H9 (cell line): ENCODE measurements at places on chromosomes 6 and 20.
A peak's percentile ranks its signal among the peaks of the same experiment; 100 is the strongest.

- DNase-seq, result no peak
Observed at GRCh38 chr6:148212366-148212765, 130.3 kb upstream of the SASH1 start.

DNA sequence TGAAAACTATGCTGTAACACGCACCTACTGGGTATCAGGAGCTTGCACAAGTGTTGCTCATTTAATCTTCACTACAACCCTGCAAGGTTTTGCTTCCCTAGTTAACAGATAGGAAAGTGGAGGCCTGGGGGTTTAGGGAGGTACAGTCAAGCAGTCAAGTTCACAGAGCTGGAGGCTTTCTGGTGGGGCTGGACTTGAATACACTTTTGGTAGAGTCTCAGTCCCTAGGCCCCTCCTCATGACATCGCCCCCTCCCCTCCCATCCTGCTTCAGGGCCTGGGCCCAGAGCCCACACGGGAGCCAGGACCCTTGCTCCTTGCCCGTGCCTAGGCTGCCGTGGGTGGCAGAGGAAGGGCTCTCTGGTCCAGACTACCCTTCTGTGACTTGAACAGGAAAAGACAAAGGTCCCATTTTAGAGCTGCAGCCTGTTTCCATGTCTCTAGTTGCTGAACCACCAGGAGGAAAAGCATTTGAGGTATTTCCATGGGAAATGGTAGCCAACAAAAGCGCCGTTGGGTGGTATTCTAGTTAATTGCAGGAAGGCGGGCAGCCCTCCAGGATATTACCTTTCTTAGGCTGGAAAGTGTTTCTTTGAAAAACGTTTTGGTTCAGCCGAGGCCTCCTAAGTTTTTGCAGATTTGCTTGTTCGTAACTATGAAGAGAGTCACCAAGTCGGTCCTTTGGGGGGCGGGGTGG is 84.9 kb downstream of the CDC5L start:
- DNase-seq, result peak; percentile 55

DNA sequence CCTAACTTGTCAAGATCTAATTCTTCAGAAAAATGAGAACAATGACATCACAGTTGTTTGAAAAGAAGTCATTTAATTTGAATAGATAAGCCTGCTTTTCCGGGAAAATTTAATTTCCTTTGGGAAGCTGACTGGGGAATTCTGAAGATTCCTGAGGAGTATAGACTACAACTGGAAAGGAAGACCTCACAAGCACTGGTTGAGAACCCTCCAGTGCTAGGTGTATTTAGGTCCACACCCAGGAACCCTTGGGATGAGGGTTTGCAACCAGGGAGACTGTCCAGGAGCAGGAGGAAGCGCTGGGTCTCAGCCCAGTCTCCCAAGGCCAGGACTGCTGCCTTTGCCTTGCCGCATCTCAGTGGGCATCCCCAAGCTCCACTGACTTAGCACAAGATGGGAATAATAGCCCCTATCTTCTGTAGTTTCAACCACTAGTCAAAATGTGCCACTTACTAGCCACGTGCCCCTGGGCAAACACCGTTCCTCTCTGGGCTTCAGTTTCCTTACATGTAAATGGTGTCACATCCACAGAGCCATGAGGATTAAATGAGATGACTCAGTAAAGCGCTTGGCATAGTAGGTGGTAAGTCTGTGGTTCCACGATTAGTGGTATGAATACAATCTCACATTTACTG is 6.9 kb upstream of the CD93 start:
- no peak for DNase-seq

DNA sequence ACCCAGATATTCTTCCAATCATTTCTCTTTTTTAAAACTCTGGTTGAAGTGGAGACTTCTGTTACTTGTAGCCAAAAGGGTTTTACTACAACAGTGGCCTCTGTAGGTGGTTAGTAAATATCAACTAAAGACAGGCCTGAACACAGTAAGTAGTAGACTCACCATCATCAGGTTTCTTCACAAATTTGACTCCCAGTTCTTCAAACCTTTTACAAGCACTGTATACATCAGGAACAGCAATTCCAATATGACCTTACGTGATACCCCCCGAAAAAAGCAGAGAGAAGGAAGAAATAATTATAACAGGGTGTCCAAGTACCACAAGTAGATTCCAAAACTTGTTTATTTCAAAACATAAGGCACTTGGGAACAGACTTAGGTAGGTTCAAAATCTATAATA is 21.1 kb downstream of the GLO1 start:
- DNase-seq, result no peak

GRCh38 chr6:37492236-37492972 is 7.3 kb downstream of the CCDC167 start:
- no peak for DNase-seq

DNA sequence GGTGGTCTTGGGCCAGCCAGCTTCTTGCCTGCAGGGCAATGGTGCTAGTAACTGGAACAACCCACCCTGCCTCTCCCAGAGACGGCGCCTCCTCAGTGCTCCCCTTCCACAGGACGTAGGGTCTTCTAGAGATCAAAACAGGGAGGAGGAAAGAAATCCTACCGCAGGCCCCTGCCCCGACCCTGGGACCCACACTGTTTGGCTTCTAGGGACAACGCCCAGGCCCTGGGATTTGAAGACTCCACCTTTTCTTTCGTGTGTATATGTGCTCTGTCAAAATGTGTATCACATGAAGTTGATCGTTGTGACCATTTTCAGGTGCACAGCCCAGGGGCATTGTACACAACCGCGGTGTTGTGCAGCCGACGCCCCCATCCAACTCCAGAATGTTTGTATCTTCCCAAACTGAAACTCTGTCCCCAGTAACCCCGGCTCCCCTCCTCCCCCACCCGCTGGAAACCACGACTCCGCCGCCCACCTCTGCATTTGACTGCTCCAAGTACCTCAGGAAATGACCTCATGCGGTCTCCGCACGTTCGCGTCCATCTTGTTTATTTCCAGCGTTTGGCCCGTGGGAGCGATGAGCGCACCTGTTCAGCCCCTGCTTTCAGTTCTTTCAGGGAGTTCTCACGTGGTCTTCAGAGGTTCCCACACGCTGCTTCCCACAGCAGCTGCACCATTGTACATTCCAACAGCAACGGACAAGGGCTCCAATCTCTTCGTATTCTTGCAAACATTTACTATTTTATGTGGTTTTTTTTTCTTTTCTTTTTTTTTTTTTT is 3.4 kb upstream of the BHLHE23 start:
- DNase-seq, result no peak

- DNase-seq, result no peak
Observed at GRCh38 chr20:22827916-22828315, 207.2 kb upstream of the SSTR4 start.

DNA sequence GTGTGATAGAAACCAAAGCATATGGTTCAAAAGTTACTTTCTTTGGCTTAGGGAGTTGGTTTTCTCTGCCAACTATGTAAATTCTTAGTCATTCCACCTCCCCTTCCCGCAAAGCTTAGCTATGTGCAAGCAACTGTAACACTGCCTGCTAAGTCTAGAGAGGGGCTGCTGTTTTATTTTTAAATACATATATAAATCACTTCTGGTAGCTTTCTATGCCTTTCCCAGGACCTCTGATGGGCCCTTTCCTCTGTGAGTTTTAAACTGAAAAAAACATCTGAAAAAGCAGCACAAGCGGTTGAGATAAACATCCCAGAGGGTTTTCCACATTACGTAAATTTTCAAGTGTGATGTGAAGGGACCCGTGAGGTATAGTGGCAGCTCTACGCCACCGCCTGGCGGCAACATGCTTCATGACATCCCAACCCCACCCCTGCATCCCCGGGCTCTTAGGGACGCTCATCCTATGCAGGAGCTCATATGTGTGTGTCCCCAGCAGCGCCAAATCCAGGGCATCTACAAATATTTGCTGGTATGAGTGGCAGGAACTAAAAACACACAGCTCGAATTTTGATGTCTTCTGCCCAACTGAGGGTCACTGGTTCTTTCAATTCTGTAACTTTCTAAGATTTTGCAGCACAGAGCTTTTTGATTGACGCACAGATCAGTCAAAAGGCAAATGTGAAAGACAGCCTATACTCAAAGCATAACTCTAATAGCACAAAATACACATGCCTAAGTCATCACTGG is 12.7 kb downstream of the SAYSD1 start:
- DNase-seq, result peak; percentile 79

DNA sequence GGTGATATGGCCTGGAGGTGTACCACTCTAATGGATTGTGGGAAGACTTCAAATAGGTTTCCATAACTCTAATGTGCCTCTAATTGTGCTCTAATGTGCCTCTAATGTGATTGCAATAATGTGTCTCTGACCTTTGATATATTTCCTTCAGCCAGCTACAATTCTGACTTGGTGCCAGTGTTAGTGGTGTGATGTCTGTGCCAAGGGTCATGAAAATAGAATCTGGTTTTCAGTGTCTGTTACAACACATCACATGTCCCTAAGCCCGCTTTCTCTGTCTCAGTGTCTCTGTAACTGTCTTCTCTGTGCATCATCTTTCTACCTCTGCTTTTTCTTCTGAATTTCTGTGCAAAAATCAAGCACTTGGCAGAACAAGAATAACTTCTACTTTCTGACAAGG is 77.2 kb upstream of the ECI2 start:
- no peak for DNase-seq

DNA sequence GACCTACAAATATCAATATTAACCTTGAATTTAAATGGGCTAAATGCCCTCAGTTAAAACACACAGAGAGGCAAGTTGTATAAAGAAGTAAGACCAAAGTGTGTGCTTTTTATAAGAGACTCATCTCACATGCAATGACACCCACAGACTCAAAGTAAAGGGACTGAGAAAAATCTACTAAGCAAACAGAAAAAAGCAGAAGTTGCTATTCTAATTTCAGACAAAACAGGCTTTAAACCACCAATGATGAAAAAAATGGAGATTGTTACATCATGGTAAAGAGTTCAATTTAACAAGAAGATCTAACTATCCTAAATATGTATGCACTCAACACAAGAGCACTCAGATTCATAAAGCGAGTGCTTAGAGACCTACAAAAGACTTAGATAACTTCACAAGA is 741.9 kb upstream of the MARCKS start:
- no peak for DNase-seq

- DNase-seq, result no peak
Observed at GRCh38 chr6:63730311-63730710, 94.7 kb downstream of the PHF3 start.

GRCh38 chr6:12068899-12069557 is 56.9 kb downstream of the HIVEP1 start:
- no peak for DNase-seq

- no peak for DNase-seq
Observed at GRCh38 chr20:19907326-19908056, 109.7 kb upstream of the NAA20 start.

GRCh38 chr6:148170286-148170685 is 172.4 kb upstream of the SASH1 start:
- DNase-seq, result no peak

- DNase-seq, result no peak
Observed at GRCh38 chr20:41095110-41095969, 42.0 kb upstream of the PLCG1 start.

- no peak for DNase-seq
Observed at GRCh38 chr6:4128072-4128471, 7.3 kb downstream of the ECI2 start.

DNA sequence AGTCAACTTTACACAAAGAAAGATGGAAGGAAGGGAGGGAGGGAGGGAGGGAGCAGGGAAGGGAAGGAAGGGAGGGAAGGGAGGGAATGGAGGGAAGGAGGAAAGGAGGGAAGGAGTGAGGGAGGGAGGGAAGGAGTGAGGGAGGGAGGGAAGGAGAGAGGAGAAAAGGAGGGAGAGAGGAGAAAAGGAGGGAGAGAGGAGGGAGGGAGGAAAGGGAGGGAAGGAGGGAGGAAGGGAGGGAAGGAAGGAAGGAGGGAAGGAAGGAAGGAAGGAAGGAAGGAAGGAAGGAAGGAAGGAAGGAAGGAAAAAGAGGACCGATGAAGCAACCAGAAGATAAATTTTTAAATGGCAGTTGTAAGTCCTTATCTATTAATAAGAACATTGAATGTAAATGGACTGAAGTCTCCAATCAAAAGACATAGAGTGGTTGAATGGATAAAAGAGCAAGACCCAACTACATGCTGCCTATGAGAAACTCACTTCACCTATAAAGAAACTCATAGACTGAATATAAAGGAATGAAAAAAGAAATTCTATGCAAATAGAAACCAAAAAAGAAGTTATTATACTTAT is 5.7 kb upstream of the DEFB129 start:
- DNase-seq, result no peak

DNA sequence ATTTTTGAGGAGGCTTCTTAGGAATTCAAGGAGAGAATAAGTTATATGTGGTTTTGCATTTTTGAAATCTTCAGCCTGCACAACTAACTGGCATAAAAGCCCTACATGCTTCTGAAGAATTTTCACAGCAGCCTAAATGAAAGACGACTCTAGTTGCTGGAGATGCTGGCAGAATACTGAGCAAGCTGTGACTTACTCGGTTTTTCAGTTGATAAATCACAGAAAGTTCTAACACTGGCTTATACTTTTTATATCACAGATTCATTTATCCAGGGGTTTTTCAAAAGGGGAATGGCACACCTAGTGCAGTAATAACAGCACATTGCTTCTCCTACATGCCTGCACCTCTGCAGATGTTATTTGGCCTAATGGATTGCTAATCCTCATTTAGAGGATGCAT is 134.6 kb downstream of the IMPG1 start:
- DNase-seq, result no peak

GRCh38 chr6:168217216-168217879 is 102.2 kb downstream of the DACT2 start:
- peak; percentile 28 for DNase-seq

DNA sequence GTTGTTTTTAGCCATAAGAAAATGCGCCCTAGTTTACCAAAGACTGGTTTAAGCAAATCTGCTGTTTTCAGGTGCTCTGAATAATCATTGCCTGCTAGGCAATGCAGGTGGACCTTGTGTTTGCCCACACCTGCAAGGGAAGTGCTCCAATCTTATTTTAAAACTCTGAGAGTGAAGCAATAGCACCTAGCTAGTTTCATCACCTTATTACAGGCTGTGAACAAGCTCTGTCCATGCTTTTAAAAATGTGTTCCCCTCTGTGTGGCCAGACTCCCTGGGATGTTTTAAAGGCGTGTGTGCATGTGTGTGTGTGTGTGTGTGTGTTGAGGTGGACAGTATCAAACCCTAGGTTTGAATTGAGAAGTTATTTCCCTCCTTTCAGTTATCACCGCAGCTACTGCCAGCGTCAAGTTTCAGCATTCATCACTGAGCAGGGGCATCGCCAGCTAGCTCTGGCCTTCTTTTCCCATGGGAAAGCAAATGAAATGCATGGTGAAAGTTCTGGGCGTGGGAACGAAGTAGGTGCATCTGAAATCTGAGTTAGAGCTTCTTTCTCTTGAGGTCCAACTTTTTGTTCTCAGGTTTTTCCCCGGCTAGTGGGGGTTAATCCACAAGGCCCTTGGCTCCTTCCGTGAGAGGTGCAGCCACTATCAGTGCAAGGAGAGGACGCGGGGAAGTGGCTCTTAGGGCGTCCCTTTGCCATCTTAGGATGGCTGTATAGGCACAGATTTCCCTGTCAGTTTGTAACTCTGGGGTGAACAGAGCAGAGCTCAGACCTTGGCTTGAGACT is 30.8 kb downstream of the DUSP22 start:
- DNase-seq, result no peak

DNA sequence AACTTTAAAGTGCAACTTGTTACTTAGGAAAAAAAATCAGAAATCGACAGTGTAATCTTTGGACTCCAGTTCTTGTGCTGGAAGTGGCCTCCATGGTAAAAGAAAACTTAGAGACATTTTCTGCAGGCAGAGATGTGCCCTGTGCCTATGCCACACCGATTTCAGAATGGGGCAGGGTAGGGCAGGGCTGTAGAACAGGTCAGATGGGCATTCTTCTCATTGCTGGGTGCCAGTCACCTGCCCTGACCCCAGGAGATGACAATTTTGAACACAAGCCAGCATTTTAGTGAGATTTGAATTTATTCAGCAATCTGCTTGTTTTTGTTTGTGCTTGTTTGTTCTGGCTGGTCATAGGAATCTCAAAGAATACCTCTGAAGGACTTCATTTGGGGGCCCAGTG is 63.3 kb downstream of the SASH1 start:
- no peak for DNase-seq
